ENCODE measurements at places on chromosomes 13 and 19.
A peak's percentile ranks its signal among the peaks of the same experiment; 100 is the strongest.

- no peak for DNase-seq
Measured at GRCh38 chr19:10612499-10613119, 12.7 kb upstream of the SLC44A2 start.

DNA sequence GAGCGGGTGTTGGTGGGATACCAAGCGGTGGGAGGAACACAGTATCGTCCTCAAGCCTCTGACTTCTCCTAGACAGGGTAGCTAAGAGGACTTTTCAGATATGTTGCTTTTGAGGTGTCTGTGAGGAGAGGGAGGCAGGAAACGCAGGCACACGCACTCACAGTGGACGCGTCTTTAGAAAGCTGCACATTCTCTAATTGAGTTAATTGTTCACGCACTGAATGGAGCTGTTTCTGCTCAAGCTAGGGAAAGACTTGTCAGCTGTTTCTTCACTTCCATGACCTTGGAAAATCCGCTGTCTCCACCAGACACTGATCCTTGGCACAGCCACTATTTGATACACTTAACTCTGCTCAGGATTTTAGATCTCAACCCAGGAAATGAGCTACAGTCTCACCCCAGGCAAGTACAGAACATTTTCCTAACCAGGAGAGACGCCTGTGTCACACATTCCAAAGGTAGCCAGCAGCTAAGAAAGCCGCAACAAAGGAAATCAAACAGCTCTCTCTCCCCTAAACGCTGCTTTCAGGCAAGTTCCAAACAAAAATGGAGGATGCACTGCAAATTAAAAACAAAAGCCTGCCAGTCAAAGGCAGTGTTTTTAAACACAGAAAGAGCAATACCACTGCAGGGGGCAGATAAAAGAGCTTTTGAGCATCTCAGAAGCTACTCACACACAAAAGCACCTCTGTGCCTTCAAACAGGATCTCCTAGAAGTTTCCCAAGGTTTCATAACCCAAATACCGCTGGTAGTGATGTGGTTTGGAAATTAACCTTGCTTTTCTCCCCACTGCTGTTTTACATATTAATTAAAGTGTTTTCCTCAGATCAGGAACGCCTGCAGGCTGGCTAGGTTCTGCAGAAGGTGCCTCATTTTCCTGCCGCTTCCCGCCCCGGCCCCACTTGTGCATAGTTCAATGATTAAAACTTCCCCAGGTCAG lies 57.3 kb downstream of the IRS2 start:
- peak; percentile 39 for DNase-seq

- DNase-seq = no peak
Measured at GRCh38 chr13:74087357-74087756, 46.8 kb downstream of the KLF12 start.

DNA sequence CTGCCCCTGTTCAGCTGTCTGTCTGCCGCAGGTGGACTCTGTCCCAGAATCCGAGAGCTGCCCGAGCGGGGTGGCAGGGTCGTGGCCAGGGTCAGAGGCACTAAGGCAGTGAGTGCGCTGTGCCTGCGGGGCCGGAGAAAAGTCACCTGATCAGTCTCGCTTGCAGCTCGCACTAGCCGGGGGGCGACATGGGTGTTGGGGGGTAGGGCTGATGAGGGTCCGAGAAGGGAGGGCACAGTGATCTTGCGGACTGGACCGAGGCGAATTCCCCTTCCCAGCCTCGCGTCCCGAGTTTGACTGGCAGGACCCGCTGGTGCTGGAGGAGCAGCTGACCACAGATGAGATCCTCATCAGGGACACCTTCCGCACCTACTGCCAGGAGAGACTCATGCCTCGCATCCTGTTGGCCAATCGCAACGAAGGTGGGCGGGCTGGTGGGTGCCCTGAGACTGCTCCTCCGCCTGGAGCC lies 627 bp downstream of the GCDH start:
- no peak for DNase-seq

- DNase-seq = no peak
Measured at GRCh38 chr19:34181111-34181864, 9.0 kb downstream of the LSM14A start.

GRCh38 chr13:80340651-80341100 lies 250 bp downstream of the SPRY2 start:
- peak; percentile 67 for DNase-seq

- DNase-seq = no peak
Measured at GRCh38 chr19:49006905-49007304, 10.0 kb downstream of the LHB start.

DNA sequence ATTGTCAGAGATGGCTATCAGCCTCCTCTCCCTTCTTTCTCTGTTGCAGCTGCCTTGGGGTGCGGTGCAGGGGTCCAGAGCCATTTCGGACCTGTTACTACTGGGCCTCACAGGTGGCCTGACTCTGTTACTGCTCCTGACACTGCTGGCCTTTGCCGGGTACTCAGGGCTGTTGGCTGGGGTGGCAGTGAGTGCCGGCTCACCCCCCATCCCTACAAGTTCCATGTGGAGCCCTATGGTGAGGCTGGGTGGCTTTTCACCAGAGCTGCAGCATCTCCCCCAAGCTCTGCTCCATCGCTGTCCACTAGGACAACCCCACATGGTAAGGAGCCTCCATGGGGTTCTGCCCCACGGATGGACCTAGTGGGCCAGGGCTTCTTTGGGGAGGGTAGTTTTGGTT lies 13.7 kb upstream of the ZNF492 start:
- DNase-seq = no peak

GRCh38 chr19:4260613-4261191 lies 13.8 kb downstream of the YJU2 start:
- no peak for DNase-seq

DNA sequence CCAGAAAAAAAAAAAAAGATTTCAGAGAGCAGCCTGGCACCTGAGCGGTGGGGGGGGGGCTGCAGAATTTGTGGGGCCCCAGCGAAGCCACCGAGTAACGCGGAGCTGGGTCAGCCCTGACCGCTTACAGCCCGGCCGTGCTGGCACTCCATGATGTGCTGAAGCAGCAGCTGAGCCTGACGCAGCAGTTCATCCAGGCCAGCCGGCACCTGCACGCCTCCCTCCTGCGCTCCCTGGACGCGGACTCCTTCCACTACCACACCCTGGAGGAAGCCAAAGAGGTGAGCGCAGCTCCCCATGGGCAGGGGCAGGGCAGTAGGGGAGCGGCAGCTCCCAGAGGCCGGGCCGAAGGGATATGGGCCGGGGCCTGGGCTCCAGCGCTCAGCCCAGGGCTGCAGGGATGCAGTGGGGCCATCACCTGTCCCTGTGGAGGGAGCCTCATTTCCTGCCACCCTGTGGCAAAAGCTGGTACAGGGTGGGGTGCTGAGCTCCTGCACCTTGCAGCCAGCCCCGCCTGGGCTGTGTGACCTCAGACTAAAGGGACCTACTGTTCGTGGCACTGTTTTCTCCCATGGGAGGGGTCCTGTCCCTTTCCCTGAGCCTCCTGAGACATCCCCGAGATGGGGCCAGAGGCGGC lies 18.3 kb downstream of the C19orf44 start:
- DNase-seq = no peak

DNA sequence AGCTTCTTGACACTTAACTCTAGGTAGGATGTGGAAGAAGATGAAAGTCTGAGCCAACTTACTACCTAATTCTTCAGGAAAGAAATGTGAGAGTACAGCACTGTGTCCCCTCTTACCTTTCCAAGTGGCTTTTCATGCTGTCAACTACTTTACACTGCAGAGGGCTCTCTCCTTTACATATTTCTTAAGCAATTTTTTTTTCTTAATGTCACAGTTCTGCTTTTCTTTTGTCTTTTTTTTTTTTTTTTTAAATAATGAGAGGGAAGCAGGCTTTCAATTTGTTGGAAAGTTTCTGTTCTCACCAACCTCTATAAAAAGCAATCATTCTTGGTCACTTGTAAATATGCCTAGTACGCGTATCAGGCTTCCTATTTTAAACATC lies 212.7 kb upstream of the MIR17HG start:
- no peak for DNase-seq

DNA sequence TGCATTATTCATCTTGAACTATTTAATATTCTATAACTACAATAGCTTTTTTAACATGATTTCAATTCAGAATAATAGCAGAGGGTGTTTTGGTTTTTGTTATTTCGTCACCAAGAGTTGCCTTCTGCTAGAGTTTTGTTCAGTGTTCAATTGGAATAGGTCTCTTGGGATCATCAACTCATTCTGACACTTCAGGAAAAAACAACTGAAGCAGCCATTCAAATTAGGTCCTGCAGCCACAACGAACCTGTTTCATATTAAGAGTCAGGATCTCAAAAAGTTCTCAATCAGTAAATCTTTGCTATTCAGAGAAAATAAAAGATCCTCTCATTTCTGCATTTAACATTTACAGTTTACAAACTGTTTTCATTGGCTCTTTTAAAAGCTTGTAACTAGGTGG lies 2.4 kb upstream of the CHAMP1 start:
- no peak for DNase-seq

- no peak for DNase-seq
Measured at GRCh38 chr13:47572375-47572774, 428.7 kb downstream of the SUCLA2 start.

GRCh38 chr19:15769586-15769985 lies 17.9 kb upstream of the OR10H5 start:
- no peak for DNase-seq

- DNase-seq = peak; percentile 62
Measured at GRCh38 chr13:51585696-51586095, 1.4 kb downstream of the WDFY2 start.

DNA sequence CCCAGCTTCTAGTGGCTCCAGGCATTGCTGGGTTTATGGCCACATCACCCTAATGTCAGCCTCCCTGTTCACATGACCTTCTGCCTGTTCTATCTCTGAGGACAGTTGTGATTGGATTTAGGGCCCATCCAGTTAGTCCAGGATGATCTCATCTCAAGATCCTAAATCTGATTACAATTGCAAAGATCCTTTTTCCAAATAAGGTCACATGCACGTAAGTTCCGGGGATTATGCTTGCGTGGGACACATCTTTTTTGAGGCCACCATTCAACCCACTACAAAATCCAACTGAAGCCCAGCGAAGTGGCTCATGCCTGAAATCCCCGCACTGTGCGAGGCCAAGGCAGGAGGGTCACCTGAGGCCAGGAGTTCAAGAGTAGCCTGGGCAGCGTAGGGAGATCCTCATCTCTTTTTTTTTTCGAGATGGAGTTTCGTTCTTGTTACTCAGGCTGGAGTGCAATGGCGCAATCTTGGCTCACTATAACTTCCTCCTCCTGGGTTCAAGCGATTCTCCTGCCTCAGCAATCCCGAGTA lies 12.3 kb downstream of the PLD3 start:
- DNase-seq = no peak

GRCh38 chr19:5987077-5987818 lies 9.3 kb upstream of the RANBP3 start:
- peak; percentile 75 for DNase-seq

DNA sequence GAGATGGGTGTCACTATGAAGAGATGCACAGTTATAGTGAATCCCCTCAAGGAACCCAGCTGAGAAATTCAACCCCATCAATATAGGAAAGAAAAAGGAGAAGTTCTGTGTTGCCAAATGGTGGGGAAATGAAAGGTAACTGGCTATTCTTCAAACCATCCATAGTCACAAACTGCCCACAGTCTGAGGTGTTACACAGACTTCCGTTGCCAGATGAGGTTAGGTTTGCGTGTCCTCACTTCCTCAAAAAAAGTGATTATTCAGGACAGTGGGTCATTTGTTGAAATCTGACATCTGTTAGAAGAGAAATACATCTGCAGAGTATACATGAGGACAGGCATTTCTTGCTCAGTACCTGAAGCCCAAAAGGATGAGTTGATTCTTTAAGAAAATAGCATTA lies 9.0 kb downstream of the SIGLEC5 start:
- DNase-seq = no peak

DNA sequence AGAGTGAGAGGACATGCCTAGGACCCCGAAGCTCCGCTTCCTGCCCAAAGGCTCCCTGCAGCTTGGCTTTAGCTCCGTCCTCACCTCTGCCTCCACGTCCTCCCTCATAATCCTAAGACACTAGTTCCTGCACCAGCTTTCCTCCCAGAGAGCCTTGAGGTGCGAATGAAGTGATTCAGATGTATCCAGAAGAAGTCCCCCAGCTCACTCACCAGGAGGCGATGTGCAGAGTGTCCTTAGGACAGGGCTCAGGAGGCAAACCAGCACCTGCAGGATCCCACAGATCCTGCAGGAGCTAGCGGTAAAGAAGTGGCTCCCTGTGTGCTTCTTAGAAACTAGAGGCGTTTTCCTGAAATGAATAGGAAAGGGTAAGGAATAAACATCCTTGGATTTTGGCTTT lies 109.7 kb downstream of the HSPH1 start:
- DNase-seq = no peak

DNA sequence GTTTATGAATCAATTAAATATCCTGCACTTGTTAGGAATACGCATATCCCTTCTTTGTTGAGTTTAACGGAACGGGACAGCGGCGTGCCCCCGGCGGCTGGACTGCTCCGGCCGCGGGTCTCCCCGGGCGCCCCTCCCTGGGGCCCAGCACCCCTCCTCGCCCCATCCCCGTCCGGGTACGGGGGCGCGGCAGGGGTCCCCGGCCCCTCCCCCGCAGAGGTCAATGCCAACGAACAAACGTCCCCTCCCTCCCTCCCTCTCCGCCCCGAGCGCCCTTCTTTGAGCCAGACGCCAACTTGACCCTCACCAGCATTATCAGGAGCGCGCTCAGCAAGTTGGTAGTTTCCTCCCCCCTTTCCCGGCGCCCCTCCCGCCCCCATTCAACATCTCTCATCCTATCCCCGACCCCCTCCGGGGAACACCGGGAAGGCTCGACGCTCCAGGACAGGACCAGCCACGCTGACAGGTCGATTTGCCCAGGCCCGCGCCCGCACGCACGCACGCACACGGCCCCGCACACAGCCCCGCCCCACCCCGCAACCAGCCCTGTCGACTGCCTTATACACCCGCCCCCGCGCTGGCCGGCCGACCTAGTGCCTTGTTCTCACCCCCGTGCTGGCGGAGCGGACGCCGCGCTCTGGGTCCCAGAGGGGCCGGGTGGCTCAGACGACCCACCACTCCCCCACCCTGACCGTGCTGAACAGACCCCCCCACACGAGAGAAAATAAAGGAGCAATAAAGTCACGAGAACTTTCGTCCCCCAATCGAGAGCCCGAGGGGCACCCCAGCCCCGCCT lies 5.0 kb downstream of the LYL1 start:
- DNase-seq = no peak

- DNase-seq = no peak
Measured at GRCh38 chr13:100674572-100674871, at the start of gene TMTC4. Gene TMTC4, minus strand, starts transcription at chr13:100674795. Its CDS starts 4,433 bp downstream, at chr13:100670362.

- no peak for DNase-seq
Measured at GRCh38 chr19:40638327-40638726, 37.2 kb downstream of the LTBP4 start.

DNA sequence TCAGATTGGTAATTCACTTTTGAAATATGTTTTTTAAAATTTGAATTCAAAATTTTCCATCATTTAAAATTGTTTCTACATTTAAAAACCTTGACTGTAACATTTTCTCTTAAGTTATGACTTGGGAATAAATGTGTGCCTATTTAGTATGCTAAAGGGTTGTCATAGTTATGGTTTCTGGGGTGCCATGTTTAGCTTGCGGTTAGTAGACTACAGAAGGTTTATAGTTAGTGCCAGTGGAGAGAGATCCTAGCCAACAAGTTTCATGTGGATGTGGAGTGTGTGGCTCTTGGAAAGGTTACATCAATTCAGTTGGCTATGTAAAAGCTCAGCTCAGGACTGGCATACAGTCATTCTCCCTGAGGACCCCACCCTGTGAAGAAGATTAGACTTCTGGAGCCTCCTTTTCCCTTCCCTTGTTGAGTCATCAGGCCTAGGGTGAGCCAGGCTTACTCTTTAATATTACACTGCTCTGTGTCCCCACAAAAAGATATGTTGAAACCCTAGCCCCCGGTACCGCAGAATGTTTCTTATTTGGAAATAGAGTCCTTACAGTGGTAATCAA lies 20.4 kb downstream of the LMO7 start:
- DNase-seq = peak; percentile 33

- DNase-seq = no peak
Measured at GRCh38 chr13:45297456-45298205, 43.4 kb downstream of the TPT1 start.
